ENCODE measurements at places on chromosomes 5 and 9.

- no peak for DNase-seq
Observed at GRCh38 chr9:114467910-114468309, 37.4 kb downstream of the WHRN start.

- DNase-seq: no peak
Observed at GRCh38 chr5:101292199-101292598, 389.1 kb upstream of the ST8SIA4 start.

GRCh38 chr5:10726913-10727517 lies 34.0 kb downstream of the DAP start:
- DNase-seq: no peak

DNA sequence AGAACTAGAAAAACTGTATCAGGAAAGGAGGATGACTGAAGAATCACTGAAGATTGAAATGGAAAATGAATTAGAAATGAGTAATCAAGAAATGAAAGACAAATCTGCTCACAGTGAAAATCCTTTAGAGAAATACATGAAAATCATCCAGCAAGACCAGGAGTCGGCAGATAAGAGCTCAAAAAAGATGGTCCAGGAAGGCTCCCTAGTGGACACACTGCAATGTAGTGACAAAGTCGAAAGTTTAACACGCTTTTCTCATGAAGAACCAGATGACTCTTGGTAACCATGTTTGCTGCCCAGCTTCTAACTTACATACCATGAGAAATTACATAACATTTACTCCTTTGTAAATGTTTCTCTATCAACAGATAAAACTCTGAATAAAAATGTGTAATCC lies 37.1 kb downstream of the CPLANE1 start:
- DNase-seq: no peak

- no peak for DNase-seq
Observed at GRCh38 chr5:103510851-103511553, 51.6 kb downstream of the NUDT12 start.

DNA sequence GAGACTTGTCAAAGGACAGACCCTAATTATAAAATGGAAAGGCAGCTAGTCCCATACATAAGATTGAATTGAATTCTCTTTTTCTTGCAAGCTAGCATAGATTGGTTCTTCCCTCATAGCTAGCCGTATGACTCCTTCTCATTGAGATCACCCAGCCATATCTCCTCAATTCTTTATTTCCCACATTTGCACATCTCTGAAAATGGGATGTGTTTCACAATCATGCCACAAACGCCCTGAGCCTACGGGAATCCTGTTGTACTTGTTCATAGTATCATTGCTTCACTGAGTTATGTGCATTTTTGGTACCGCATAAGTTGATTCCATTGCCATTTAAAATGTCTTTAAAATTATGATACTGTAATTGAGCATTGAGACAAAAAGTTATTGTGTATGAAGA lies 90.5 kb downstream of the PCSK1 start:
- no peak for DNase-seq

DNA sequence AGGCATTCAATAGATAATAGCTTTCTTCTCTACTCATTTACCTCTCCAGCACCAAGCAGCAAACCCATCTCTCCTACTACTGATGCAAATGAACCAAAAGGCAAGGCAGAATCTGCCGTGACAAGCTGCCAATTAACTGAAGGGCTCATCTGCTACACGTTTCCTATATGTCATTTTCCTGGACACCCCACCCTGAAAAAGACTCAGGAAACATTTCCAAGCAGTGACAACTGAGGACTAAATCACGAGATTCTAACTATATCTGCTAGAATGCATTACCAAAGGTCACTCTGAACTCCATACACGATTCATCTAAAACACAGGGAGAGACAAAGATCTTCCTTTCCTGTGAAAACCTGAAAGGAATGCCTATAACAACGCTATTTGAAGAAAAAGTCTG lies 12.9 kb downstream of the PLPP1 start:
- DNase-seq: no peak

GRCh38 chr5:13427827-13428557 lies 516.5 kb downstream of the DNAH5 start:
- DNase-seq: no peak

DNA sequence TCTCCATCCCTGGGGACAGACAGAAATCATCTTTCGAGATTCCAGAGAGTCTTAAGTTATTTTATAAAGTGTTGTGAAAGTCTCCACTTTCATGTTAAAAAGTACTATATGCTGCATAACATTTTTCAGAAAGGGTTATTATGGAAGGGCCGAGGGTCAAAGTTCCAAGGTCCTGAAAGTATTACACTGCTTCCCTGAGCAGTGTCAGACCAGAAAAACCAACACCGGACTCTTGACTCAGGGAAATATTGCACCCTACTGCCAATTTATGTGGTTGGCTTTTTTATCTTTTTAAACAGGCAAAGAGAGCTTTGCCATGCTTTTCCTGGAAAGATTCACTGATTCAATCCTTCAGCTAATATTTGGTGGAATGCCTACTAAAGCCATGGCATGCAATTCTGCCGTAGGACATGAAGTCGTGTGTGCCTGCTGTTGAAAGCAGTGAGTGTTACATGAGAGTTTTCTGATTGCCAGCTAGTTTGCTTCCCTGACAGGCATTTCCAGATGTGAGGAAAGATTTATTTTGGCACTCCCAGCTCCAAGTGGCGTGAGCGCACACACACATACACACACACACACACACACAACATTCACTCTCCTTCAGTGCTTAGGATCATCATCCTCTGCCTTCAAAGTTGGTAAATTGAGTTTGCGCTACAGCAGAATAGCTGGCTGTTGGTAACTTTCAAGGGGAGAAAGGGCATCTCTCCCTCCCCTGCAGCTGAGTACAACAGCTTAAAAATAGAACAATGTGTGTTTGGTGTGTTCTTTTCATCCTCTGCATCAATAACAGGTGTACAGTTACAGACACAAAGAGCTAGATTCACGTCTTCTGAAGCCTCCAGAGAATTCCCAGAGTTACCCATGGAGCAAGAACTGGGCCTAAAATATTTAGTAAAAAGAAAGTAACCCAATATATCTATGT lies 45.6 kb downstream of the SLC1A3 start:
- DNase-seq: no peak

- DNase-seq: no peak
Observed at GRCh38 chr5:56085193-56085592, 90.4 kb upstream of the IL6ST start.

DNA sequence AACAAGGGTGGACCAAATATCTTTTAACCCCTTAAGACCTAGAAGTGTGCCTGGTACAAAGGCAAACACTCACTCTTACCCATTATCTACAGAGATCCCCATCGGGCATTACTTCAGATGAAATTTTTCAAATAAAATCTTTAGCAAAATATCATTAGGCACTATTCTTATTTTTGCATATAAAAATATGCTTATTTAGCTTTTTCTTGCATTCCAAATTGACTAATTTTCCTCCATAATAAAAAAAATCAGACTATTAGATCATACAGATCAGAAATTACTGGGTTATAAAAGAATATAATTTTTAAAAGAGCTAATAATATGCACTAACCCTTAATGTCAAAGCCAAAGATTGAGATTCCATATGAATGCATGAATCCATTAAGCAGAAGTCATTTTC lies 178.7 kb upstream of the SLC30A5 start:
- DNase-seq: no peak

GRCh38 chr5:118520771-118521415 lies 467.5 kb downstream of the DTWD2 start:
- DNase-seq: no peak

GRCh38 chr5:14395411-14395810 lies 186.2 kb upstream of the OTULINL start:
- DNase-seq: no peak

DNA sequence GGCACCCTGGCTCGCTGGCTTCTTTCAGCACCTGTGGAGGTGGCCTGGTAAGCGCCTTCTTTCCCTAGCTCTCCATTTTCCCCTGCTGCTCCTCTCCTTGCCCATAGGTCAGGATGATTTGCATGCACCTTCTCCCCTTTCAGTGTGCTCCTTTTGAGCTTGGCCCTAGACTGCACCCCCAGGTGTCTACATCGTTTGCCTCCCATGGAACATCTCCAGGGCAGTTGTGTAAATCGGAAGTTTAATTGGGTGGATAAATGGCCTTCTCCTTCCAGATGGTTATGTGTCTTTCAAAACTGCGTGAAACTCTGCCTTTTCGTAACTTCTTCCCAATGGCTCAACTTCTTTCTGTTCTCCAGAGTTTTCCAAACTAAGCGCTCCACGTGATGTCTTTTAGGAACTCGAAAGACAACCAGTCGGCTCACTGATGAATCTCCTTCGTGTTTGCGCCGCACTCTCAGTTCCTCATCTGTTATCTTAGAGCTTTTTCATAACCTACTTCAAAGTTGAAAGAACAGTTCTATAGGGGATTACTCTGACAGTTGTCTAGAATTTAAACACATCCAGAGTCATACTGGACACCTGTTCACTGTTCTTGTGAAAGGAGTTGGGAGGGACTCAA lies 1.7 kb downstream of the ADAMTS19 start:
- no peak for DNase-seq

DNA sequence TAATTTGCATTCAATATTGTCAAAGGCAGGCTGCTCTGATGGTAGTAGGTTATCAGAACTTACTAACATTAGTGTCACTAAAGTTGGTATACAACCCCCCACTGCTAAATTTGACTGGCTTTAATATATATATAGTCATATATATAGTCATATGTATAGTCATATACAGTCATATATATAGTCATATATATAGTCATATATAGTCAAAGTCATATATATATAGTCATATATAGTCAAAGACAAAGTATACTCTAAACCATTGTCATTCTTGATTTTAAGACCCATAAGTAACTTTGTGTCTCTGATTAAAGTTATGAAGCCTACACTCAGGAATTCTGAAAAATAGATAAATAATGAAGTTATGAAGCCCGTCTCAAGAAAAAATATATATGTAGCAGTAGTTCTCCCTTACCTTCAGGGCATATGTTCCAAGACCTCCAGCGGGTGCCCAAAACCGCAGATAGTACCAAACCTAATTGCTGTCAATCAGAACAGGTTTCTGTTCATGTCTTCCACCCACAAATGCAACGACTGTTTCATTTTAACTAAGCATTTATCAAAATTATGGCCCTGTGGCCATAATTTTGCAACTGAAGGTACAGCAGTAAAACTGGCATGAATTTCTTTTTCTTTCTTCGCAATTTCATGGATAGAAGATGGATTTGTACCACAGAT lies 40.1 kb downstream of the TRPM6 start:
- no peak for DNase-seq

- no peak for DNase-seq
Observed at GRCh38 chr5:175738602-175739133, 80.8 kb downstream of the HRH2 start.

- DNase-seq: no peak
Observed at GRCh38 chr5:4802044-4802443, 338.1 kb upstream of the ADAMTS16 start.

- DNase-seq: no peak
Observed at GRCh38 chr9:4590430-4591122, 71.5 kb upstream of the PLPP6 start.

GRCh38 chr5:3199962-3200755 lies 395.5 kb upstream of the IRX1 start:
- no peak for DNase-seq

DNA sequence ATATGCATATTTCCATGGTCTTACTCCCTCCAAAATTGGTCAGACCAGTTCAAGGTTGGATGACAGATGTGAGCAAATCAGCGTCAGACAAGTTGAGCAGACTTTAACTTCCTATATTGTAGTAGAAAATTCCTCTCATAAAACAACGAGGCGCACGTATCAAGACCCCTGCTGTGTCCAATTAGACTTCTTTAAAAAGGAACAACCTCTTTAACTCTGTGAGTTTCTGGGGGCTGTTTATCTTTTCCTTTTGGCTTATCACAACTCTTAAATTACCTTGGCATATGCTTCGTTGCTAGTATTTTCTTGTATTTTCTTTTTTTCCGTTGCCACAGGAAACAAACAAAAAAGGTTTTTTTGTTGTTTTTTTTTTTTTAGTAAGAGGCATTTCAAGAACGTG lies 398.2 kb upstream of the WWC1 start:
- DNase-seq: no peak

DNA sequence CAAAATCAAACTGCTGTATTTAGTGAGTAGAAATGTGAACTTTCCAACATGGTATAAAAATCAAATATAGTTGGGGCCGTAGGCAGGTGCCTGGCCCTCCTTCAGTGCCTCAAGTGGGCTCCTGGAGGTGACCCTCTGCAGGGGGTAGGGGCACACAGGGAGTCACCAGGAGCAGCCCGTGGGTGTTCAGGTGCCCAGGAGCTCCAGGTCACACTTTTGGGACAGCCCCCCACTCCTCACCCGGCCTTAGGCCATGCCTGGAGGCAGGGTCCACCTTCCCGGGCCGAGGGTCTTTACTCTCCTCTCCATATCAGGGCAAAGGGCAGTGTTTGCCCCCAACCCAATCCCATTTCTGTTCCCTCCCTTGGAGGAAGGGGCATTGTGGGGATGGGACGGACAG lies 108.0 kb upstream of the MTAP start:
- DNase-seq: no peak

- DNase-seq: no peak
Observed at GRCh38 chr9:15843316-15843715, 290.5 kb downstream of the CCDC171 start.

GRCh38 chr9:127116957-127117356 lies 5.5 kb downstream of the ANGPTL2 start:
- no peak for DNase-seq

DNA sequence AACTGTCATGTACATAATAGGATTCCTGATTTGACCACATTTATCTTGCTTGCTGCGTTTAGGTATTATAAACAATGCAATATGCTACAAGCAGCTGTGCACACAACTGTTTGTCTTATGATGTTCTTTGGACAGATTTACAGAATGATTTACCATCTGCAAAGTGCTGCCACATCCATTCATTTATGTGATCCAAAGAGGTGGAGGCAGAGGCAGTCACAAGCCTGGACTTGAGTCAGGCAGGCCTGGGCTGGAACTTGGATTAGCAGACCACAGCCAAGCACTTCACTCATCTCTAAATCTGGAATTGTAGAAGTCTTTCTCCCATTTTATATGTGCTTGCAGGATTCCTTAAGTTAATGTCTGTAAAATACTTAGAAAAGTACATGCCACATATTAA lies 149.0 kb downstream of the INSYN2B start:
- no peak for DNase-seq

DNA sequence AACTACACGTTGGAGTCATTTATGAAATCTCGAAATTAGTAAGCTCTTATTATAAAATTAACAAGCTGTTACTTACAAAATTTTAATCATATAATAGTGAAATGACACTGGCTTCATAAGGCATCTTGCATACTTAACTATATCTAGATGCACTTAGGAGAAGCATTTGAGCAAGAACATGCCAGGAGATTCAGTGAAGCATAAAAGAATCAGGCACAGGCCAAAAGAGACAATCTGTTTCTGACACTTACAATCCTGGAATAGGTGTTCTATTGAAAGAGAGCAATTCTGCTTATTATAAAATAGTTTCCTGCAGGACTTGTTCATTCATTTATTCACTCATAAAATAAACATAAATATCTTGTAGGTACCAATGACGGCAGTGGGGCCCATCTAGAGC lies 1152.2 kb upstream of the CDH6 start:
- no peak for DNase-seq
